ENCODE measurements at places on chromosomes 4 and X.

DNA sequence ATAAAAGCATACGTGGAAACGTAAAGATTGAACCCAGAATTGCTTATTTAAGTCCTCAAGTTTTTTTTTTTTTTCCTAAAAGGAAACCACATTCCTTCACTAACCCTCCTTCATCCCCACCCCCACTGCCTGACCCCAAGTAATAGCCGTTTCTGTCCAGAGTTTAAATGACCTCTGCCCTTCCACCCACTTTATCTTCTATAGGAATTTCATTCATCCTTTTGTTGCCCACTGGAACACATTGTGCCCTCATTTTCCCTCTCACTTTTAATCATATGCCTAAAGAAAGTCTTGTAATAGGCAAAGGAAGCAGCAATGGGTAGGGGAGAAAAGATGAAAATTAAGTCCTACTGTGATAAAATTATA, 62.7 kb downstream of the SH3RF1 start:
- DNase-seq: no peak

DNA sequence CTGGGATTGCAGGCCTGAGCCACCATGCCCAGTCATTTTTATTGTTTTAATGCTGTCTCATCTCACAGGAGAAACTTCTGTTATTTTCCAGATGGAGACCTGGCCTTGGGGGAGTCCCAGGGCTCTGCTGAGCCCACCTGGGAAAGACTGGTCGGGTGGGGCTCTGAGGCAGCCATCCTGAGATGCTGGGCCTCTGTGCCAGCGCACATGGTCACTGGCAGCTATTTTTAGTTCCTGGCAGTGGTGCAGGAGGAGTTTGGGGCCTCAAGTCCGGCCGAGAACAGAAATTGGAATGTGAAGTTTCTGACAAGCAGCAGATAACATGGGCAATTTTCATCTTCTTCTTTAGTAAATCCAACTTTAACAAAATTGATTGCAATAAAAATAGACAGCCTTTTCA, 44.5 kb downstream of the SORCS2 start:
- DNase-seq: no peak

GRCh38 chrX:71579136-71579989, 1.1 kb downstream of the GCNA start:
- no peak for DNase-seq

- DNase-seq: no peak
These were observed 1953.0 kb upstream of the IGFBP7 start for GRCh38 chr4:59063015-59063720.

- no peak for DNase-seq
These were observed 17.8 kb downstream of the HMGB3 start for GRCh38 chrX:151000861-151001331.

- peak; percentile 1 for DNase-seq
These were observed 1026.0 kb downstream of the ADGRL3 start for GRCh38 chr4:62226082-62226481.

DNA sequence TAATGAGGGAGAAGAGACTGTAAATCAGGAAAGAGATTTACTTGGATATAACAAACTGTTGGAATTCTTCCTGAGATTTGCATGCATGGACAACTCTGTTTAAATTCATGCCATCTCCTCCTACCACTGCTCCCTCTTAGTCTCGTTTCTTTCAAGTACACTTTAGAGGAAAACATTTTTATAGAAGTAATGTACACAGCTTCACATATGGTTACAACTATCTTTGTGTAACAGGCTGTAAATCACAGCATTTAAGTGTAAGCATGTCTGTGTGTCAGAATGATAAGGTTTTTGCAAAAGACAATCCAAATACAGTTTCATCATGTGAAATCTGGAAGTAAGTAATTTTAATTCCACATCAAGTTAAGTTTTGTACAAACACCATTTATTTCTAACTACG, 21.5 kb upstream of the ENPEP start:
- no peak for DNase-seq

DNA sequence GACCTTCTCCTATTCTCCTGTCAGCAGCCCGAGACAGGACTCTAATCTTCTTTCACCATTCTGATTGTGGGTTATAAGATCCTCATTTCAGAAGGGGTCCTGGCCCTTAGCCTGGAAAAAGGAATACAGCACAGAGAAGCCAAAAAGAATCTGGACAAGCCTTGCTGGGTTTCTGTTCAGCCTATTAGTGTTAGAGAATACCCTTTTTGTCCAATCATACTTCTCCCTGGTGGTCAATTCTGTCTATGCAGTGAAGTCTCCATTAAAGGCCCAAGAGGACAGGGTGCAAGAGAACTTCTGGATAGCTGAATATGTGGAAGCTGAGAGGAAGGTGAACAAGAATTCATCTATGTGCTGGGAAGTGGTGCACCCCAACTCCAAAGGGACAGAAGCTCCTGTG, 105.7 kb upstream of the AGA start:
- DNase-seq: no peak

DNA sequence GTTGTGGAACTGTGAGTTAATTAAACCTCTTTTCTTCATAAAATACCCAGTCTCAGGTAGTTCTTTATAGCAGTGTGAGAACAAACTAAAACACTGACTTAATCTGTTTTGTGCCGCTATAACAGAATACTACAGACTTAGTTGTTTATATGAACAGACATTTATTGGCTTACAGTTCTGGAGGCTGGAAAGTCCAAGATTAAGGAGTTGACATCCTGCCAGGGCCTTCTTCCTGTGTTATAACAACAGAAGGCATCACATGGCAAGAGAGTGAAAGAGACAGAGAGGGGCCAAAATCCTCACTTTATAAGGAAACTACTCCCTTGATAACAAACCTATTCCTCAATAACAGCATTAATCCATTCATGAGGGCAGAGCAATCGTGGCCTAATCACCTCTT, 42.5 kb upstream of the KCNIP4 start:
- peak; percentile 6 for DNase-seq

DNA sequence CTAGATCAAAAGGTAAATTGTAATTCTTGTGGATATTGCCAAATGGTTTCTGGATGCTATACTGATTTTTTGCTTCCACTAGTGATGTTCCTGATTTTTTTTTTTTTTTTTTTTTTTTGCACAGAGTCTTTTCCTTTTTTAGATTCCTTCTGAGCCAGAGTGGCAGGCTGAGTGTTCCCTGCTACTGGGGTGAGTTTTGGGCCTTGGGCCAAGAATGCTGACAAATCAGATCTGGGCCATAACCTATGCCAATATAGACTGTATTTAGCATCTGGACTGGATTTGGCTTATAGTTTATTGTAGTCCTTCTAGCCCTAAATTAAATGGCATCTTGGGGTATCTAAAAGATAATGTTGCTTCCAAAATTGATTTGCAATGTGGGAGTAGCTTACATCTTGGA, 52.8 kb downstream of the REPS2 start:
- peak; percentile 34 for DNase-seq

DNA sequence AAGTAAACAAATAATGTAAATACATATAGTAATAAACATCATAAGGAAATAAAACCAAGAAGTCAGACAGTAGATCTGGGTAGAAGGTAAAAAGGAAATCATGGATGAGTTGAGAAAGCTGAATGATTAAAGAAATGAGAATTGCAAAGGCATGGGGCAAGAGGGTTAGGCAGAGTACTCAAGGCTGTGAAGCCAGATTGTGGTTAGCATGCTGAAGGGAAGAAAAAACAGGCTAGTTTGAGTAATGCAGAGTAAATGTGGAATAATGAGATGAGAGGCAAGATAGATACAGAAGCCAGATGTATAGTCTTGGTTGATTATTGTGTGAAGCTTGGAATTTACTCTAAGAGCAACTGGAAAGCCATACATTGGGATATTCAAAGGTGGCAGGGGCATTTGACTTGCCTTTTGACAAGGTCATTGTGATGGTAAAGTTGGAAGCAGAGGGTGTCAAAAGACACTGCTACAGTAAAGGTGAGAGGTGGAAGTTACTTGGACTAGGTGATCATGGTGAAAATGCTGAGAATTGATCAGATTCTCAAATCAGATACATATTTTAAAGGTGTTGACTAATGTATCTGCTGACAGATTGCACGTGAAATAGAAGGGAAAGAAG, 307.0 kb downstream of the FSTL5 start:
- no peak for DNase-seq

GRCh38 chr4:74742185-74742584, 52.1 kb downstream of the BTC start:
- no peak for DNase-seq

DNA sequence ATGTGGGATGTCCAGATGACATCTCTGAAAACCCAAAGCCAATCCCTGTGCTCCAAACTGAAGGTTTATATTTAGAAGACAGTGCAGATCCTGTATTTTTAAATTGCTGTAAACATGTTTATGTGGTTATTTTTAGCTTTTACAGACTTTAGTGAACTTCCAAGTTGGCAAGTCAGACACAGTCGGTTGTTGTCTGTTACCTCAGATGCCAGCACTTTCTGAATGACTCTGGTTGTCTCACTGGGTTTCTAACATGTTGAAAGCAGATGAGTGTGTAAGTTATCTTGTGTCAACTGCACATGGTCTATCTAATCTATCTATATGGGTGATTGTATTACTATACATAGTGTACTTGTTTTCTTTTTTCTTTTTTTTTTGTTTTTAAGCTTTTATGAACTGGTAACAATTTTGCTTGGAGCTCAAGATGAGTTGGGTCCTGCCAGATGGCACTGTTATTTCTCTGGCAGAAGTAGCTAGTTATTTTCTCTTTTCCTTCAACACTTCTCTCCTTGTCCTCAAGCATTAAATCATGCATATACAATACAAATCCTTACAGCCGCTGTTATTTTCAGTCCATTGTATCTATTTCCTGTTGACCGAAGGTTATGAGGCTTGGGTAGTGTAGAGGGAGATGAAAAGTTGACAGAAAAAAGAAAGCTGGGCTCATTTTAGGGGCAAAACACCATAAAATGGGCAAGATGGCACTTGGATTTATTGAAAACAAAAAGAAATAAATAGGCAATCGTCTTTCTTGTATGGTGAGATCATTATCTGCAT, 66.3 kb downstream of the GAB1 start:
- DNase-seq: peak; percentile 16

DNA sequence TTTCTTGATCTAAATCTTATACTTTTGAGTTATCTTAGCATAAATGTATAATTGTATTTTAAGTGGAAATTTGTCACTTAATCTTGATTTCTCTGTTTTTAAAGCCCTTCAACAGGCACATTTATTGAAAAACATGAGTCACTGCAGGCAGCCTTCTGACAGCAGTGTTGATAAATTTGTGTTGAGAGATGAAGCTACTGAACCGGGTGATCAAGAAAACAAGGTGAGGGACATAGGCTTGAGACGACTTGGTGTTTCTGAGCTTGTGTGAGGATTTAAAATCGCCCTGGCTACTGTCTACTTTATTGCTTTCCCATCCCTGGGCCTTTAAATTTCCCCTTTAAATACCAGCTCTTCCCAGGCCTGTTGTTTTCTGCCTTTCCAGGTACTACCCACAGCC, 55.7 kb downstream of the HTT start:
- no peak for DNase-seq

- DNase-seq: no peak
These were observed 5.1 kb upstream of the SLC25A6 start for GRCh38 chrX:1397001-1397400.

DNA sequence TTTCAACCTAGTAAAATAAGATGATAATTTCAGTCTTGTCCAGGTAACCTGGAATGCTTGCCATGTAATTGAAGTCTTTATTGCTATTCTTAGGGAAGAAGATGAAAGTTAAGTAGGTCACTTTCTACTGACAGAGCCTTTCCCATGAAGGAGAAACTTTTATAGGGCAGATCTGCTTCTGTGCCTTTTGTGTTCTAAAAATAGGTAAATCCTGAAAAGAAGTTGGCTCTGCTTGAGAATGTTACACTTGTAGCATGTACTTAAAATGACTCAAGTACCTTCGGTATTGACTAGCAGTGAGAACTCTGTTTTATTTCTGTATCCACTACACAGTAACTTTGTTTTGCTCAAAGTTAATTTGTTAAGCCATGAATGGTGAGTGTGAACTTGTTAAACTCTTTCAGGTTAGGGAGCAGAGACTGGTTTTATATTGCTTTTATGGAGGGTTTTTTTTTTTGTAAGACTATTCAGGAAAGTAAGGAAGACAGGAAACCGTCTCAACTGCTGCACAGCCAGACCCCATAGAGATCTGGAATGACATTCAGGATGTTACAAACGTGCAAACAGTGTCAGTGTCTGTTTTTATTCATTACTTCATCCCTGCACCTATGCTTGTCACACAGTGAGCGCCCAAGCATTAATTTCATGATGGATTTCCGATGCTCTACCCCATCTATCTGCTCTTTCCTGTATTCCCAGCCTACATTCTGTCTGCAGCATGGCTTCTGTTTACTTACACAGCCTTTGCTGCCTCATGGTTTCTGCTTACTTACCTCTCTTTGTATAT, 53.0 kb downstream of the SEPTIN11 start:
- DNase-seq: no peak
